ENCODE measurements at places on chromosomes 4 and X.

DNA sequence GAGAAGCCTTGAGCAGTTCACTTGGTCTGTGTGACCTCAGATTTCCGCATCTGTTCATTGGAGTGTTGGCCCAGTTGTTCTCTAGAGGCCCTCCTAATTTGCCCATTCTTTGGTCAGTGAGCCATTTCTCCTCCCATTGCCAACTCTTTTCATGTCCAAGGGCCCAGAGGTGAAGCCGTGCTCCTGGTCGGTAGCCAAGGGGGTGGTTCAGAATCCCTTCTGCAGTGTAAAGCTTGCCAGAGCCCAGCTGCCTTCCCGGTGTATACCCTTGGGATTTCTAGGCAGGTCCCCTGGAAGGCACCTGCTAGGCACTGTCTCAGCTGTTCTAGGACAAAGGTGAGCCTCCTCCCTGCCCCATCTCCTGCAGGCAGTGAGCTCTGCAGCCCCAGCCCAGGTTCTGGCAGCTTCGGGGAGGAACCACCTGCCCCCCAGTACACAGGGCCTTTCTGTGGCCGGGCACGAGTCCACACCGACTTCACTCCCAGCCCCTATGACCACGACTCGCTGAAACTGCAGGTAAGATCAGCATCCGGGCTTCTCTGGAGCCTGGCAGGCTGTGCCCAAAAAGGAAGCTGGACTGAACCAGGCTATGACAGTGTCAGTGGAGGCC is 12.3 kb downstream of the SASH3 start:
- ATAC-seq, result no peak

GRCh38 chr4:97670703-97671269 is 472.5 kb downstream of the STPG2 start:
- no peak for ATAC-seq

DNA sequence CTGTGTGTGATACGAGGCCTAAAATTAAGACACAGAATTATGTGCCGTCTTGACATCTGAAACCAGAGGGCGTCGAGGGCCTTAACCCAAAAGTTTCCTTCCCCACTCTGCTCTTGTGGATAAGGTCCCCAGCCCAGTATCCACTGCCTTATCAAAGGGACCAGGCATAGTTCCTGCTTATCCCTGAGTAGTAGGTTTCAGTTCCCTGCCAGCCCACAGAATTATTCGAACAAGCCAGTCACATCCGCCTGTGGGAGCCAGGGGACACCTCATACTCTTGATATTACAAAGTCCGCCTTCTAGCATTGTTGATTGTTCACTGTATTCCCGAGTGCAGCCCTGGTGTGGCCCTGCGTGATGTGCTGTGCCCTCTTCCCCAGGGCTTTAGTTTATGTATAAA is 5.4 kb upstream of the MMRN1 start:
- peak; percentile 28 for ATAC-seq

- no peak for ATAC-seq
These were observed 495.4 kb downstream of the PACRGL start for GRCh38 chr4:21195682-21196081.

DNA sequence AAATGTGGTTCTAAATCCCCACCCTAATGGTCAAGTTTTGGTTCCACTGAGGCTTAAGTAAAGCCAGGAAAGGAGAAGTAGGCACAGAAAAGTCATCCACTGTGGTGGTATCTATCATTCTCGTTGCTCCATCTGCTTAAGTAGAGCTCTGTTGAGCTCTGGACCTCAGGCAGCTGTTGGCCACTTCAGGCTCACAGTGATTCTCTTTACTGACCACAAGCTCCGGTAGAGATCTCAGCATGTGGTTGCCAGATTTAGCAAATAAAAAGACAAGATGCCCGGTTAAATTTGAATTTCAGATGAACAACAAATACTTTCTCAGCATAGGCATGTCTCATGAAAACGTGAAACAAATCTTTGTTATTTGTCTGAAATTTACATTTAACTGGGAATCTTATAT is 132.3 kb upstream of the PTCHD1 start:
- ATAC-seq, result no peak

- ATAC-seq, result no peak
These were observed 3.4 kb downstream of the AIFM1 start for GRCh38 chrX:130162094-130162735.

- ATAC-seq, result no peak
These were observed 714.5 kb downstream of the GRID2 start for GRCh38 chr4:93018243-93018642.

DNA sequence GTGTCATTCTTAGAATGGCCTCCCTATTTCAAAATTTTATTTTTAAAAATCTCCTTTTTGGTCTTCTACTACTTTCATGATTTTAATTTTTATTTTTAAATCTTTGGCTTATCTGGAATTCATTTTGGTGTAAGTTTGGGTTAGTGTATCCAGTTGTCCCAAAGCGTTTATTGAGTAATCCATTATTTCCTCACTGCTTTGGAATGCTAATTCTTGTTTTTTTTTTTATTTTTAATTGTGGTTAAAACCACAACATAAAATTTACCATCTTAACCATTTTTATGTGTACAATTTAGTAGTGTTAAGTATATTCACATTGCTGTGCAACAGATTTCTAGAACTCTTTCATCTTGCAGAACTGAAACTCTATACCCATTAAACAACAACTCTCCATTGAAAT is 8.7 kb downstream of the CITED1 start:
- ATAC-seq, result no peak

- ATAC-seq, result no peak
These were observed 22.8 kb upstream of the SH3RF1 start for GRCh38 chr4:169293343-169294176.

Data from gastroesophageal sphincter (tissue), 4 donors.